Activated T-helper 1 cell treated with anti-CD3 and anti-CD28 coated beads, Interleukin-12 subunit alpha, Interleukin-12 subunit beta, Interleukin-2, Interleukin-4 antibody, amounts not matched to agents 30 ng/mL and 10 ng/mL and 1 ng/mL, durations not matched to agents 14 hours and 24 hours and 36 hours (primary cell): ENCODE measurements at places on chromosomes 12 and 14.

DNA sequence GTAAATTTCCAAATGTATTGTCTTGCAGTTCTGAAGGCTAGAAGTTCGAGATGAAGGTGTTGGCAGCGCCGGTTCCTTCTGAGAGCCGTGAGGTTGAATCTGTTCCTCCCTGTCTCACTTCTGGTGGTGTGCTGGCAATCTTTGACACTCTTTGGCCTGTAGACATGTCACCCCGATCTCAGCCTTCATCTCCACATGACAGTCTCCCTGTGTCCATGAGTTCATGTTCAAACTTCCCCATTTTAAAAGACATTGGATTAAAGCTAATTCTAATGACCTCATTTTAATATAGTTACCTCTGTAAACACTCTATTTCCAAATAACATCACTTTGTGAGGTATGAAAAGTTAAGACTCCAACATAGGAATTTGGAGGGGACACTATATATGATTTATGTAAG, 4.1 kb upstream of the RBM19 start:
- peaks cover 5% of the 10 kb centered on the region for H3K36me3 ChIP-seq
- H3K4me3 ChIP-seq, result no peak overlapping the region
- DNase-seq, result no peak
- H3K27me3 ChIP-seq, result peaks cover 15% of the 10 kb centered on the region
- no peak overlapping the region for H3K27ac ChIP-seq
- peaks cover 19% of the 10 kb centered on the region for H3K4me1 ChIP-seq

GRCh38 chr14:68333262-68333661, 459.6 kb downstream of the ZFP36L1 start:
- no peaks in the 10 kb centered on the region for H3K4me1 ChIP-seq
- no peaks in the 10 kb centered on the region for H3K27me3 ChIP-seq
- no peaks in the 10 kb centered on the region for H3K36me3 ChIP-seq
- H3K27ac ChIP-seq, result no peak overlapping the region

DNA sequence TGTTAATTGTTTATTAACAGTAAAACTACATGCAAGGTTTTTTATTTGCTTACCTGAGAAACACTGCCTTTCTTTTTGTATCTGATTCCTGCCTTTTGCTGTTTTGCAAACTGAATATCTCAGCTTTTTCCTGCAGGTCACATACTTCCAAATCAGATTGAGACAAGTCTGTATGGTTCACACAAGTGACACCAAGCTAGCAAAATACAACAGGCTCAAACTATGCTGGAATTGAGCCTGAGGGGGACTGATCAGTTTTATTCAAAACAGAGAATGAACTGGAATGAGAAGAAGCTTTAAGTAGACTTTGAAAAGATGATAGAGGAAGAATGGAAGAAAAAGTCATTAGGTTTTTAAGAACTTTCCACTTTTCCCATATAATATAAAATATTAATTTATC, 12.2 kb upstream of the CDK17 start:
- peaks cover 20% of the 10 kb centered on the region for H3K4me1 ChIP-seq
- peaks cover 1% of the 10 kb centered on the region for H3K36me3 ChIP-seq
- H3K4me3 ChIP-seq, result no peak overlapping the region

DNA sequence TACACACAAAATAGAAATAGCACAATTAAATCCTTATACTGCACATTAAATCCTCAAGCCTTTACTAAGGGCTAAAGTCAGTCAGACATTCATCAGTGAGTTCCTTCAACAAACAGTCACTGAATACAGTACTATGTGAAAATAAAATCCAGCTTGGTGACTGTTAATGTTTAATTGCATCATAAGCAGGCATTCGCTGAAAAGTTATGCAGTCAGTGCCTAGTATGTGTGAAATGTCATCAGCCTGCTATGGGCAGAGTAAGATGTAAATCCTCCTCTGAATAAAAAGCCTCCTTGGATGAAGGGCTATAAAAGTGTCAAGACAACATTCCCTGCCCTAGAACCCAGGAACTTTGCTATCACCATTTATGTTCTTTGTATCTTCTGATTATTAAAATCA, 116.4 kb downstream of the PRICKLE1 start:
- peaks cover 11% of the 10 kb centered on the region for H3K27me3 ChIP-seq
- no peaks in the 10 kb centered on the region for H3K36me3 ChIP-seq
- peaks cover 17% of the 10 kb centered on the region for H3K4me1 ChIP-seq
- no peak for DNase-seq
- H3K27ac ChIP-seq, result no peak overlapping the region

DNA sequence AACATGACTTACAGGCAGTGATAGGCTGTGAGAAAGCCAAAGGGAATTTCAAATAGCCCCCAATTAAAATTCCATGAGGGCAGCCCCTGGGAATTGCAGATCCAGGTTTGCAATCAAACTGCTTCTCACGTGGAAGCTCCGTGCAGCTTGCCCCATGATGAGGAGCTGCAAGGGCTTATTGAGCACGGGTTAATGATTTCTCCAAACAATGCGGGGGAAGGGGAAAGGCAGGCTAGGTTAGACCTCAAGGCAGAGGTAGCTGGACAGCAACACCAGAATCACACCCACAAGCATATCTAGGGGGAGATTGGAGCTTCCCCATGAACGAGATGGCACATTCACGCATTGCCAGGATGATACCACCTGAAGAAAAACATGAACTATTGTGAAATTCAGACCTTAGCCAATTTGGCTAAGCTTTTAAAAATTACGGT, 5.0 kb upstream of the DUSP6 start:
- H3K4me3 ChIP-seq, result no peak overlapping the region
- peaks cover 25% of the 10 kb centered on the region for H3K4me1 ChIP-seq
- H3K27ac ChIP-seq, result no peak overlapping the region
- H3K27me3 ChIP-seq, result peaks cover 6% of the 10 kb centered on the region

DNA sequence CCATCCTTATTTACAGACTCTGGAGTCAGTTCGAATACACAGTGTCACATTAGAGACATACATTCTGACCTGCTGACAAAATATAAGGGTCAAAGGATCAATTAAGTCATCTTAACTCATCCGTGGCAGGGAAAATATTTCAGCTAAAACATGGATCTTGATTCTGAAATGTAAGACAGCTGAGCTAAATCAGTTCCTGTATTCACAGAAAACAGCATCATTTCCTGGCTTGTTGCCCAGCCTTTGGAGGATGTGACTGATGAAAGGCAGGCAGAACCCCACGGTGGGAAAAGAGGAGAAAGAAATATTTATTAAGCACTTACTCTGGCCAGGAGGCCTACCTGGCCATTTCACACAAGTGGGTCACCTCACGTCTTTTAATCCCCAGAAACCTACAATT, 101.9 kb downstream of the GAS2L3 start:
- no peaks in the 10 kb centered on the region for H3K4me1 ChIP-seq
- DNase-seq, result no peak
- H3K4me3 ChIP-seq, result no peak overlapping the region
- H3K27ac ChIP-seq, result no peak overlapping the region
- no peaks in the 10 kb centered on the region for H3K36me3 ChIP-seq
- no peaks in the 10 kb centered on the region for H3K27me3 ChIP-seq

- H3K36me3 ChIP-seq, result no peaks in the 10 kb centered on the region
- H3K27ac ChIP-seq, result no peak overlapping the region
- no peaks in the 10 kb centered on the region for H3K27me3 ChIP-seq
- H3K4me1 ChIP-seq, result no peaks in the 10 kb centered on the region
- H3K4me3 ChIP-seq, result no peak overlapping the region
These were observed 66.8 kb upstream of the SLCO1C1 start for GRCh38 chr12:20628226-20628787.

DNA sequence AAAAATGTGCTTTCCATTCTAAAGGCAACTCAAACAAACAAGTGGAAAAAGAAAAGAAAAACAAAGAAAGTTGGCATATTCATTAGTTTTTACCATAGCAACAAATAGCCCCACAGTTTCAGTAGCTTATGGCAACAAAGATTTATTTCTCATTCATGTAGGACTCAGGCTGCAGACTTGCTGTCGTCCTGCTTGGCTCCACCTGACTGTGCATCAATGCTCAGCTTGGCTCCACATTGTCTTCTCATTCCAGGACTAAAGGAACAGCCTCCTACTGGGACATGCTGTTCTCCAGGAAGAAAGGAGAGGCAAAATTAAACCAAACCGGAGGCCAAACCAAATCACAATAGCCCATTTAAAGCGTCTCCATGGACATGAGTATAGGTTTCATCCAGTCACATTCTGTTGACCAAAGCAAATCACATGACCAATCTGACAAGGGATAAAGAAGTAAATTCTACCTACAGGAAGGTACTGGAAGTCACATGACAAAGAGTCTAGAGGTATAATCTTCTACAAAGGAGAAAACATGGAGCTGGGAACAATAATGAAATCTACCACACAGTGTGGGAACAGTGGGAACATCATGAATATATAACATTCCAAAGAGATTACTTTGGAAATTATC, 222.5 kb downstream of the PIK3C2G start:
- no peak for DNase-seq
- H3K27me3 ChIP-seq, result no peaks in the 10 kb centered on the region
- H3K27ac ChIP-seq, result no peak overlapping the region
- no peaks in the 10 kb centered on the region for H3K4me1 ChIP-seq

GRCh38 chr14:66477567-66477966, 8.6 kb upstream of the CCDC196 start:
- H3K4me1 ChIP-seq, result no peaks in the 10 kb centered on the region
- no peaks in the 10 kb centered on the region for H3K27me3 ChIP-seq
- no peak overlapping the region for H3K4me3 ChIP-seq

DNA sequence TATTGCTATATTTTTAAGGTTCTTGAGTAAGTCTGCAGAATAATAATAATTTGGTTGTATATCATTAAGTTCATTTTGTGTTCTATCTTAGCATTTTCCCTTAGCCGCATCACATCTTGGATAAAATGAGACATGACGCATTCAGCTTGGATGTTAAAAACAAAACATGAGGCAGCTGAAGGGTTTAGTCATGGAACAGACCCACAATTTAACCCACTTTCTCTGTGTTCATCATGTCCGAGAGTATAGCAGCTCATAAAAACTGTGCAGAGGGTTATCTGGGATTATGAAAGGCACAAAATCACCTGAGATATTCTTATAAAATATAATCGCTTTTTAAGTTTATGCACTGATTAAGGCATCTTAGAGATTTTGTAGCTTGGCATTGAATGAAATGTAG, 219.3 kb downstream of the TRHDE start:
- H3K36me3 ChIP-seq, result no peaks in the 10 kb centered on the region
- no peak for DNase-seq
- H3K27me3 ChIP-seq, result no peaks in the 10 kb centered on the region
- no peaks in the 10 kb centered on the region for H3K4me1 ChIP-seq

GRCh38 chr12:124707316-124707715, 139.9 kb upstream of the NCOR2 start:
- no peaks in the 10 kb centered on the region for H3K36me3 ChIP-seq
- H3K4me1 ChIP-seq, result no peaks in the 10 kb centered on the region
- H3K27ac ChIP-seq, result no peak overlapping the region
- H3K27me3 ChIP-seq, result peaks cover 17% of the 10 kb centered on the region

GRCh38 chr12:59084511-59085375, 164.4 kb upstream of the LRIG3 start:
- no peak overlapping the region for H3K4me3 ChIP-seq
- no peak overlapping the region for H3K27ac ChIP-seq
- DNase-seq, result no peak
- no peaks in the 10 kb centered on the region for H3K27me3 ChIP-seq
- no peaks in the 10 kb centered on the region for H3K36me3 ChIP-seq

GRCh38 chr14:61644834-61645233, 50.5 kb upstream of the HIF1A start:
- H3K4me3 ChIP-seq, result no peak overlapping the region
- H3K27ac ChIP-seq, result no peak overlapping the region
- H3K36me3 ChIP-seq, result peaks cover 4% of the 10 kb centered on the region
- no peak for DNase-seq
- H3K4me1 ChIP-seq, result peaks cover 23% of the 10 kb centered on the region

DNA sequence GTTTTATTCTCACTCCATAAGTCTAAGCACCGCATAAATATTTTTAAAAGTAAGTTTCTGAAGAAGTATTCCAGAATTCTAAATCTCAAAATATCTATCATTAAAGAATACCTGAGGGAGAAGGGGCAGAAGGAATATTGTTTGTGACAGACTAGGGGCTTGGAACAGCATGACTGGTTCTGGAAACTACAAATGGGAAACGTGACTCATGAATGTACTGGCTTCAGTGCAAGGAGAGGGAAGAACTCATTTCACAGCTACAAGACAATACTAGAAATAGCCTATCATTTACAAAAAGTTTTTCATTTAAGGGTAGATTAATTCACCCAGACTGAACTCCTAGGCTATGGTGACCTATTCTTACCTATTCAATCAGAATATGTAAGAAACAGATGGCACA, 121.3 kb downstream of the SLC25A21 start:
- no peak overlapping the region for H3K27ac ChIP-seq
- no peaks in the 10 kb centered on the region for H3K27me3 ChIP-seq
- H3K4me1 ChIP-seq, result no peaks in the 10 kb centered on the region
- no peaks in the 10 kb centered on the region for H3K36me3 ChIP-seq
- H3K4me3 ChIP-seq, result no peak overlapping the region

- no peak overlapping the region for H3K27ac ChIP-seq
- H3K4me1 ChIP-seq, result no peaks in the 10 kb centered on the region
- no peak overlapping the region for H3K4me3 ChIP-seq
- DNase-seq, result no peak
- peaks cover 25% of the 10 kb centered on the region for H3K27me3 ChIP-seq
These were observed 108.2 kb upstream of the SLC38A4 start for GRCh38 chr12:46933947-46934346.

GRCh38 chr14:85409481-85410210, 120.3 kb upstream of the FLRT2 start:
- H3K27ac ChIP-seq, result no peak overlapping the region
- DNase-seq, result no peak
- no peaks in the 10 kb centered on the region for H3K36me3 ChIP-seq
- H3K4me3 ChIP-seq, result no peak overlapping the region

DNA sequence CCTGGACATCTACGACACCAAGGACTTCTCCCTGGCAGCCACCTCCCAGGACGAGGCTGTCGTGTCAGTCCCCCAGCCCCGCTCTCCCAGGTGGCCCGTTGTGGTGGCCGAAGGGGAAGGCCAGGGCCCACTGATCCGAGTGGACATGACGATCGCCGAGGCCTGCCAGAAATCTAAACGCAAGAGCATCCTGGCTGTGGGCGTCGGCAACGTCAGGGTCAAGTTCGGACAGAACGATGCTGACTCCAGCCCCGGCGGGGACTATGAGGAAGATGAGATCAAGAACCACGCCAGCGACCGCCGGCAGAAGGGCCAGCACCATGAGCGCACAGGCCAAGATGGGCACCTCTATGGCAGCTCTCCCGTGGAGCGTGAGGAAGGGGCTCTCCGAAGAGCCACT, 118.6 kb downstream of the SLC15A4 start:
- no peaks in the 10 kb centered on the region for H3K27me3 ChIP-seq
- H3K4me1 ChIP-seq, result no peaks in the 10 kb centered on the region
- DNase-seq, result no peak
- no peaks in the 10 kb centered on the region for H3K36me3 ChIP-seq

GRCh38 chr14:102593825-102594137, 1.3 kb downstream of the RCOR1 start:
- H3K27ac ChIP-seq, result peak overlapping the region; percentile 84
- peak overlapping the region; percentile 85 for H3K4me3 ChIP-seq
- DNase-seq, result no peak
- H3K27me3 ChIP-seq, result no peaks in the 10 kb centered on the region
- peaks cover 18% of the 10 kb centered on the region for H3K4me1 ChIP-seq
- peaks cover 5% of the 10 kb centered on the region for H3K36me3 ChIP-seq

- H3K4me3 ChIP-seq, result no peak overlapping the region
- H3K36me3 ChIP-seq, result peaks cover 2% of the 10 kb centered on the region
- no peak for DNase-seq
- H3K4me1 ChIP-seq, result peaks cover 29% of the 10 kb centered on the region
These were observed 4.4 kb upstream of the PDE6H start for GRCh38 chr12:14968478-14968877.

- H3K27me3 ChIP-seq, result no peaks in the 10 kb centered on the region
- H3K27ac ChIP-seq, result no peak overlapping the region
- DNase-seq, result no peak
- H3K4me3 ChIP-seq, result no peak overlapping the region
- peaks cover 5% of the 10 kb centered on the region for H3K4me1 ChIP-seq
These were observed 350.5 kb upstream of the OR4E1 start for GRCh38 chr14:22024137-22024536.

- H3K4me1 ChIP-seq, result no peaks in the 10 kb centered on the region
- no peak within 1 kb of the TSS for H3K27ac ChIP-seq
- DNase-seq, result no peak
- H3K4me3 ChIP-seq, result no peak within 1 kb of the TSS
These were observed at the start of gene VRTN for GRCh38 chr14:74348241-74348734. Gene VRTN, plus strand, starts transcription at chr14:74348471. Its CDS starts 8,313 bp downstream, at chr14:74356784.
